ENCODE measurements at places on chromosomes 1 and 21.

DNA sequence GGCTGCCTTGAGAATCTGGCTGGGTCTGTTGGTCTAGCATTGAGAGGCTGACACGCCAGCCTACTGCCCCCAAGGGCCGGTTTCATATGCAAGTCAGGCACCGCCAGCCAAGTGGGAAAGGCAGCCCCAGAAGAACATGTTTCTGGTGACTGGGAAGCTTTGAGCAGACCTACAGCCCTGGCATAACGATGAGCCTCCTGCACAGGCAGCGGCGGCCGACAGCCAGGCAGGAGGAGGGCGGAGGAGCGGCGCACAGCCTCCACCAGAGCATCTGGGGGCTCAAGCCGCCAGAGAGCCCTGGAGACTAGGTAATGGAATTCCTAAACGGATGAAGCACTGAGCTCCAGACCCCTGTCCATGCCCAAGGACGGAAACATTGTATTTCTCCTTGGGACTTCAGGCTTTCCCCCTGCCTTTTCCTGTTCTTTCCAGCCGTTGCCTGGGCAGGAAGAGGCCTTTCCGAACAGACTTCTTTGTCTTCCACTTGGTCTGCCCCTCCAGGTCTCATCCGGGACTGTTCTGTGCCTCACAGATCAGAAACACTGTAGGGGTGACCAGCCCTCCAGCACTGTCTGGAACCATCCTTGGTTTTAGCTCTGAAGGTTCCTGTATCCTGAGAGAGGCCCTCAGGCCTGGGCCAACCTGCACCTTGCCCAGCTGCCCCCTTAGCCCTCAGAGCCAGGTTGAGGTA lies 59.5 kb downstream of the IRF2BP2 start:
- DNase-seq = no peak
- no peak overlapping the region for H3K27ac ChIP-seq
- no peaks in the 10 kb centered on the region for H3K27me3 ChIP-seq
- no peaks in the 10 kb centered on the region for H3K36me3 ChIP-seq

GRCh38 chr1:162166917-162167615 lies 97.6 kb downstream of the NOS1AP start:
- H3K27ac ChIP-seq = no peak overlapping the region
- H3K27me3 ChIP-seq = no peaks in the 10 kb centered on the region
- DNase-seq = no peak
- no peaks in the 10 kb centered on the region for H3K4me1 ChIP-seq
- H3K36me3 ChIP-seq = no peaks in the 10 kb centered on the region

- H3K36me3 ChIP-seq = no peaks in the 10 kb centered on the region
- H3K4me3 ChIP-seq = no peak overlapping the region
- no peaks in the 10 kb centered on the region for H3K27me3 ChIP-seq
- no peak overlapping the region for H3K27ac ChIP-seq
Measured at GRCh38 chr1:151501474-151501873, 9.7 kb upstream of the CGN start.

- no peaks in the 10 kb centered on the region for H3K27me3 ChIP-seq
- DNase-seq = no peak
- H3K36me3 ChIP-seq = peaks cover 100% of the 10 kb centered on the region
- no peak overlapping the region for H3K4me3 ChIP-seq
- H3K27ac ChIP-seq = no peak overlapping the region
- H3K4me1 ChIP-seq = no peaks in the 10 kb centered on the region
Measured at GRCh38 chr21:46211786-46212720, 16.5 kb downstream of the LSS start.

GRCh38 chr1:175936736-175937135 lies 193.3 kb upstream of the TNR start:
- H3K27me3 ChIP-seq = no peaks in the 10 kb centered on the region
- no peak overlapping the region for H3K27ac ChIP-seq
- DNase-seq = no peak
- no peaks in the 10 kb centered on the region for H3K4me1 ChIP-seq
- H3K36me3 ChIP-seq = no peaks in the 10 kb centered on the region

DNA sequence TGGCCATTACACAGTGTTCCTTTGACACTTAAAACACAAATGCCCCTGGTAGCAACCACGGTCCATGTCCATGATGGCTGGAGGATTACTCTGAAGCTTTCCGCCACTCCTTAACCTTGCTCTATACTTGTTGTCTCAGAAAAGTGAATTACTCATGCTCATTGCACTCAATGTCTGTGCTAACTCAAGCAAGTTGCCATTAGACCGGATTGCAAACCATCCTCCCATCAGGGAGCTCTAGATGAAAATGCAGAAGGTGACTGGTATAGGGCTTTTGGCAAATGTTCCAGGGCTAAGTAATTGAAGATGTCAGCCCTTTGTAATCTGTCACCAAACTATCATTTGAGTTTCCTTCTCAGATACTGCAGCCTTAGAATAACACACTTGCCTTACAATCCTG lies 1288.3 kb upstream of the B3GALT2 start:
- H3K27me3 ChIP-seq = no peaks in the 10 kb centered on the region
- no peak for DNase-seq
- no peaks in the 10 kb centered on the region for H3K36me3 ChIP-seq
- no peak overlapping the region for H3K4me3 ChIP-seq

DNA sequence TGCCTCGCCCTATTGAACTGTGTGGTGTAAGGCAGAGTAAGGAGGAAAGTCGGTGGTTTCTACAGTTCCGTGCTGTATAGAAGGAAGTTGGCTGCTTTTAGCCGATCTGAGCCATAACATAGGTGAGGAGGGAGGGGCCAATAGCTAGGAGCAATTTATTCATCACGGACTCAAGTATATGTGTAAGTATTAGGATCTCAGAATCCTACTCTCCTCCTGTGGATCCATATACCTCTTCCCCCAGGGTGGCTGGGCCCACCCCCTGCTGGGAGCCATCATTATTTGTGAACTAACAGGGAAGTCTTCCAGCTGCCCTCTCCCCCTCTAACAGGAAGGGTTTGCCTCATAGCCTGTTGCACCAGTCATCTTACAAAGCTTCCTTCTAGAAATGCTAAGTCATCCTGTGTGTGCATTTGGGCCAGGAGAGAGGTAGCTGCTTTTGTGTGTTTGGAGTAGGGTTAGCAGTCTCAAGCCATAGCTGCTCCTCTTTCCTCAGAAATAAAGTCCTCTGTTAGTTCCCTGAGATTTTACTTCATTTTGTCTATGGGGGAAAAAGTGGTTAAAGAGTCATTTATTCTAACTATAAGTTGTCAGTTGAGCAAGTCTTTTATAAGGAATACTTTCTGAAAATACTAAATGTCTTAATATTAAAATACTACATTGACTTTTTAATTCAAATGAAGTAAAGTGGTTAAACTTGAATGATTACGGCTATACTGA lies 14.9 kb upstream of the CENPS start:
- H3K27ac ChIP-seq = peak overlapping the region; percentile 79
- no peak for DNase-seq
- no peaks in the 10 kb centered on the region for H3K27me3 ChIP-seq
- no peak overlapping the region for H3K4me3 ChIP-seq
- peaks cover 97% of the 10 kb centered on the region for H3K36me3 ChIP-seq

DNA sequence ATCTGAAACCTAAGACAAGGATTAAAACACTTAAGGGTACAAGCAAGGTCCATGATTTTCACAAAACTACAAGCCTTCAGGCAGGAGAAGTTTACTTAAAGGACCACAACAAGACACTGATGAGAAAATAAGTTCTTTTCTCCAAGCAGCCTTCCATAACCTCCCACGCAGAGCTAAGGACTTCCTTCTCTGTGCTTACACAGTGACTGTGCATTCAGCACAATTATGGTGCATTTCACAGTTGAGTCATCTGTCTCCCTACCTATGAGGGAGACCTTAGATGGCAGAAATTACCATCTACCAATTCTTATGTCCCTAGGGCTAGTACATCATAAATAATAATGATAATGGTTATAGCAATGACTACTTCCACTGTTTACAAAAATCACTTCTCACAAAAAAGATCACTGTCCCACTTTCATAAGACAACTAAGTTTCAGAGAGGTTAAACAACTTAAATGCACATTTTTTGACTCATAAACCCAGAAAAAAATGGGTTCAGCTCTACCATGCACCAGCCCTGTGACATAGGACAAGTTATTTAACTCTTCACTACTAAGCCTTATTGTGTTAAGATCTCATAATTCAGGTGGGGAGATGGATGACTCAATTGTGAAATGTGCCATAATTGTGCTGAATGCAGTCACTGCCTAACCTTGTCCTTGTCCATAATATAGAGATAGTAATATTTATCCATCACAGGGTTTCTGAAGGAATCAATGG lies 45.3 kb downstream of the TARBP1 start:
- no peak overlapping the region for H3K4me3 ChIP-seq
- H3K27ac ChIP-seq = no peak overlapping the region
- no peak for DNase-seq
- H3K36me3 ChIP-seq = no peaks in the 10 kb centered on the region
- H3K4me1 ChIP-seq = no peaks in the 10 kb centered on the region

GRCh38 chr1:184036517-184036949 lies 995 bp downstream of the COLGALT2 start:
- no peaks in the 10 kb centered on the region for H3K36me3 ChIP-seq
- no peak overlapping the region for H3K27ac ChIP-seq
- no peak for DNase-seq
- H3K4me1 ChIP-seq = peaks cover 24% of the 10 kb centered on the region

GRCh38 chr1:47951026-47951425 lies 46.2 kb downstream of the TRABD2B start:
- no peak for DNase-seq
- H3K27me3 ChIP-seq = no peaks in the 10 kb centered on the region
- no peak overlapping the region for H3K4me3 ChIP-seq
- H3K36me3 ChIP-seq = no peaks in the 10 kb centered on the region
- H3K4me1 ChIP-seq = no peaks in the 10 kb centered on the region

DNA sequence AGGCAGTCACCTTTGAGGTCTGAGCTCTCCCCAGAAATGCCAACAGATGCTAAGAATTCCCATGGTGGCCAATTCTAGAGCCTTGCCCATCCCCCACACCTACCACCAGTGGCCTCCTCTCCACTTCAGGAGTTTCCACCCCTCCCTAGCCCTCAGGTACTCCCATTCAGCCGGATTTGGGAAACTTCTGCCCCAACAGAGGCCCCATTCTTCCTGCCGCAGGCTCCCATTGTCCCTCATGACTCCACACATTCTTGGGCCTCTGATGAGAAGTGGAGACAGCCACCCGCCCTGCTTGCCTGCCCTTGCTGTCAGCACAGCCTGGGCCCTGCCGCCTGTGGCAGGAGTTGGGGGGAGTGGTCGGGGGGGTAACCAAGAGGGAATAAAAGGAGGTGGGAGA lies 4.6 kb downstream of the BLACAT1 start:
- peaks cover 17% of the 10 kb centered on the region for H3K27me3 ChIP-seq
- H3K36me3 ChIP-seq = no peaks in the 10 kb centered on the region
- H3K27ac ChIP-seq = no peak overlapping the region

GRCh38 chr1:218702775-218703174 lies 357.6 kb downstream of the TGFB2 start:
- no peak overlapping the region for H3K27ac ChIP-seq
- H3K4me1 ChIP-seq = no peaks in the 10 kb centered on the region
- no peak overlapping the region for H3K4me3 ChIP-seq
- H3K27me3 ChIP-seq = no peaks in the 10 kb centered on the region
- no peak for DNase-seq
- H3K36me3 ChIP-seq = no peaks in the 10 kb centered on the region
